ENCODE measurements at places on chromosomes 6 and 20. TPM values are rescaled to one million over a fixed set of nuclear protein-coding genes. Genes with fewer than 3 reads are reported as not detected.

The ZBTB22 gene
- total RNA-seq, result 12.4 TPM

The CLPSL1 gene
- not detected for total RNA-seq

The RNF39 gene
- not detected for total RNA-seq

The FOXF2 gene
- not detected for total RNA-seq

The ZSCAN23 gene
- 1.6 TPM for total RNA-seq

The CENPW gene
- 35.5 TPM for total RNA-seq

The SNAP25 gene
- total RNA-seq, result 0.39 TPM

The PACSIN1 gene
- 1.3 TPM for total RNA-seq

The HFE gene
- total RNA-seq, result 4.2 TPM

The C20orf141 gene
- not detected for total RNA-seq
